ENCODE measurements at places on chromosomes 13 and 19. TPM values are rescaled to one million over a fixed set of nuclear protein-coding genes. Genes with fewer than 3 reads are reported as not detected.

The PRTN3 gene
- not detected for total RNA-seq

The ZNF738 gene
- 7.4 TPM for total RNA-seq

The PINLYP gene
- total RNA-seq = 20.8 TPM

The KIR2DL1 gene
- not detected for total RNA-seq

DNA sequence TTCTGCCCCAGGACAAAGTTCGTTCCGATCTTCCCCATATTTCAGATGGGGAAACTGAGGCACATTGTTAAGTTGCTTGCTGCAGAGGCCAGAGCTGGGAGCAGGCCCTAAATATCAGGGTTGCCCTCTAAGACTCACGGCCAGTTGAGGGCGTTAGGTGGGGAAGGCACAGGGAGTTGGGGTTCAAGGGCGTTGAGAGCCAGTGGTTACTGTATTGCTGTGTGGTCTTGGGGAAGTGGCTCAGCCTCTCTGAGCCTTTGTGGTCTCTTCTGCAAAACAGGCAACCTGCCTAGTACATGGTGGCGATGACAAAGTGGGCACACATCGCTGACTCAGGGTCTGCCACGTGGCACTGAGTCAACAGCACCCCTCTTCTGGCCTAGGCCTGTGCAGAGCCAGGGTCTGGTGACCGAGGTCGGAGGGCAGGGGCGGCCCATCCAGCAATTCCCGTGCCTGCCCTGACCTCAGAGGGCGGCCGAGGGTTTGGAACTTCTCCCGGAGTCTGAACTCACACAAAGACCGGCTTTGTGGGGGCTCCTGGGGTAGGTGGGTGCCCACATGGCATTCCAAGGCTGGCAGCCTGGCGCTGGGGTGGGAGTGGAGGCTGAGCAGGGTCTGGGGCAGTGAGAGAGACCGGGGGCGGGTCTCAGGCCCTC lies 10.2 kb downstream of the TNFAIP8L1 start:
- DNase-seq = no peak

GRCh38 chr19:40282920-40283319 lies 2.2 kb downstream of the AKT2 start:
- DNase-seq = no peak

DNA sequence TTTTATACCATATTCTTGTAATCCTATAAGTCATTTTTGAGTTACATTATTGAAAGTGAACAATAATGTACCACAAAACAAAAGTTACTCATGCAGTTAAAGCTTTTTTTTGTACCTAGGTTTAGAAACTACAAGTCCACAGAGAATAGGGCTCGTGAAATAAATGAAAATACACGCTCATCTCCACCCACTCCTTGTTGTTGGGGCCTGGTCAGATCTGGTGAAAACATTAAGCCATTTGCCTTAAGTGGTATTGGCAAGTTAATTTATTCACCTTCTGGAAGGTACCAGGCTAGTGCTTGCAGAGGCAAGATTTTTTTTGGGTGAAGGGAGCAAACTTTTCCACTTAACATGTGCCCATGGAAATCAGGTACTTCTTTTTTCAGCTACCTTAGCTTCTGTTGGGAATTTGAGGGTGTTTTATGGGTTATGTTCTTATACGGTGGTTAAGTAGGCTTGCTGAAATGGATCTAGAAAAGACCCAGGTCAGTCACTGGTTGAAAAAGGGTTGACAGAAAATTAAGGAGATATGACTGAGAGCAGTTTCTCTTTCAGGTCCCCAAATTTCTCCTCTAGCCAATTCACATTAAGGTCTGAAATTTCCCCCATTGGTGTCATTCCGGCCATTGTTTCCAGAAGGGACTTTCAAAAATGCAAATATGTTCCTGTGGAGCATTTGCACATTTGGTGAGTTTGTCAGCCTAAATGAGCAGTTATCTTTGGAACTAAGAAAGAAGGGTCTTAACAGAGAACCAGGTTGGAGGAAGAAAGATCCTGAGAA lies 143.3 kb downstream of the KCNRG start:
- DNase-seq = no peak

- no peak for DNase-seq
Observed at GRCh38 chr13:41488124-41488523, 30.8 kb downstream of the RGCC start.

DNA sequence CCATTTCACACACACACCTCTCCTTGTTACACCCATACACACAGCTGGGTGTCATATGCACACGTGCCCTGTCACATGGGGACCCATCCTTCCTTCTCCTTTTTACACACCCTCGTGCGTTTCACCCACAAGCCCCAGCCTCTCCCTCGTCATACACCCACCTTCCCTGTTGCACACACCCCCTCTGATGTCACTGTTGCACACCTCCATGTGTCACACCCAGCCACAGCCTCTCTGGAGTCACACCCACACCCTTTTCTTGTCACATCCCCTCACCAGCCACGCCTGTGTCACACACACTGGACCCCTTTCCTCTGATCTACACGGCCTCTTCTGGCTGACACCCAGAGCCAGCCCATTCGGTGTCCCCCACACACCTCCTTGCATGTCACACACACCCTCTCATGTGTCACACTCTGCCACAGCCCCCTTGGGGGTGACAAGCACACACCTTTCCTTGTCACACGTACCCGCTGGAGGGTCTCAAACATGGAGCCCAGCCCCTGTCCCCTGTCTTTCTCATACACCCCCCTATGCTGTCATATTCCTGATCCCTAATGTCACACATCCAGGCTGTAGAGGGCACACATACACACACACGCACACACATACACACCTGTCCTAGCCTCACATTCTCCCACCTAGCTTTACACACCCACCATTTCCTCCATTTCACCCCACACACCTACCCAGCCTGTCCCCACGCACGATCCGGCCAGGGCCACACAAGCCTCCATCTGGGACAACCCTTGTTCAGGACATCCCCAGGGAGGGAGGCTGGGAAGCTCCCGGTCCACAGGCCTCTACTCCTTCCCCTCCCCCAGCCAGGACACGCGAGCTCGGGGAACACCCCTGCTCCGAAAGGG lies 1.4 kb downstream of the NOVA2 start:
- DNase-seq = no peak

- no peak for DNase-seq
Observed at GRCh38 chr13:97834250-97834649, 119.2 kb upstream of the IPO5 start.

DNA sequence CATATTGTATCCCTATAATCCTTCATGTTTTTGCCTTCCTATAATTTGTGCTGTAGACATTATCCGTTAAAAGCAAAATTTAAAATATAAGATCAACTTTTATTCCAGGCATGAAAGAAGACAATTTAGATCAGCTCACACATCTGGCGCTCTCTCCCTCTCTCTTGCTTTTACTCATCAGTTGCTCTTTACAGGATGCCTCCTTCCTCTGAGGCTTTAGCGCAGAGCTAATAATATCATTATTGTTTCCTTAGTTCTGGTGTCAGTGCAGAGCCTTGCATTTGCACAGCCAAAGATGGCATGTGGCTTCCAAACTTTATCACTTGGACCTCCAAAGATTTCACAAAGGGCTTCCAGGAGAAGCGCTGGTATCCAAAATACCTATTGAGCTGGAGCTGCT lies 295.1 kb downstream of the FGF9 start:
- DNase-seq = no peak

All from tibial nerve (tissue), 4 donors.